ENCODE measurements at places on chromosomes 3 and 15. TPM values are rescaled to one million over a fixed set of nuclear protein-coding genes. Genes with fewer than 3 reads are reported as not detected.

- DNase-seq, result no peak
- H3K36me3 ChIP-seq, result no peaks in the 10 kb centered on the region
- no peak overlapping the region for H3K27ac ChIP-seq
These were observed 301.5 kb downstream of the MEX3B start for GRCh38 chr15:81744364-81744763.

TPRG1 gene
- 1.5 TPM for total RNA-seq

GRCh38 chr3:71063773-71064290 lies 519.7 kb downstream of the FOXP1 start:
- no peak overlapping the region for H3K4me3 ChIP-seq
- H3K36me3 ChIP-seq, result peaks cover 5% of the 10 kb centered on the region
- H3K27ac ChIP-seq, result no peak overlapping the region

- no peak overlapping the region for H3K4me3 ChIP-seq
- no peak for DNase-seq
- H3K27me3 ChIP-seq, result no peaks in the 10 kb centered on the region
- no peaks in the 10 kb centered on the region for H3K4me1 ChIP-seq
These were observed 64.3 kb upstream of the CGNL1 start for GRCh38 chr15:57312006-57312317.

DNA sequence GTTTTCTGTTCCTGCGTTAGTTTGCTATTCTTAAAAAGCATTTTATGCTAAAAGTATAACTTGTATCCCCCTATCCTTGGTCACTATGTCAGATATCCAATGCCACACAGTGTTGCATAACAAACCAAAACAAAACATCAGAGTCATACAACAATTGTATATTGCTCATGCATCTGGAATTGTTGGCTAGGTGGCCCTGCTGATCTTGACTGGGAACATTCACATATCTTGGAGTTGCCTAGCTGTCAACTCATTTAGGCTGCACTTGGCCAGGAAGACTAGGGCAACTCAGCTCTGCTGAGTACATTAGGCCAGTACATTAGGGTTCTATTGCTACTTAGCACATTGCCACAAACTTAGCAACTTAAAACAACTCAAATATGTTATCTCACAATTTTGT lies 706.5 kb upstream of the UBE2E2 start:
- H3K4me1 ChIP-seq, result peaks cover 4% of the 10 kb centered on the region
- DNase-seq, result peak; percentile 26
- H3K4me3 ChIP-seq, result no peak overlapping the region
- no peaks in the 10 kb centered on the region for H3K27me3 ChIP-seq
- no peak overlapping the region for H3K27ac ChIP-seq
- no peaks in the 10 kb centered on the region for H3K36me3 ChIP-seq

GRCh38 chr3:122572940-122573412 lies 4.5 kb upstream of the PARP15 start:
- no peak overlapping the region for H3K27ac ChIP-seq
- peaks cover 48% of the 10 kb centered on the region for H3K36me3 ChIP-seq
- H3K4me3 ChIP-seq, result no peak overlapping the region
- peak; percentile 87 for DNase-seq
- H3K4me1 ChIP-seq, result peaks cover 6% of the 10 kb centered on the region

GRCh38 chr3:172313671-172314070 lies 134.6 kb downstream of the GHSR start:
- H3K36me3 ChIP-seq, result peaks cover 84% of the 10 kb centered on the region
- H3K4me1 ChIP-seq, result peaks cover 25% of the 10 kb centered on the region
- H3K27me3 ChIP-seq, result no peaks in the 10 kb centered on the region
- DNase-seq, result no peak
- peak overlapping the region; percentile 57 for H3K27ac ChIP-seq

MUC4 gene
- not detected for total RNA-seq

- peaks cover 80% of the 10 kb centered on the region for H3K36me3 ChIP-seq
- H3K27ac ChIP-seq, result no peak overlapping the region
- H3K27me3 ChIP-seq, result no peaks in the 10 kb centered on the region
- H3K4me3 ChIP-seq, result no peak overlapping the region
- DNase-seq, result no peak
- peaks cover 5% of the 10 kb centered on the region for H3K4me1 ChIP-seq
These were observed 17.9 kb upstream of the P2RY14 start for GRCh38 chr3:151296226-151296625.

DNA sequence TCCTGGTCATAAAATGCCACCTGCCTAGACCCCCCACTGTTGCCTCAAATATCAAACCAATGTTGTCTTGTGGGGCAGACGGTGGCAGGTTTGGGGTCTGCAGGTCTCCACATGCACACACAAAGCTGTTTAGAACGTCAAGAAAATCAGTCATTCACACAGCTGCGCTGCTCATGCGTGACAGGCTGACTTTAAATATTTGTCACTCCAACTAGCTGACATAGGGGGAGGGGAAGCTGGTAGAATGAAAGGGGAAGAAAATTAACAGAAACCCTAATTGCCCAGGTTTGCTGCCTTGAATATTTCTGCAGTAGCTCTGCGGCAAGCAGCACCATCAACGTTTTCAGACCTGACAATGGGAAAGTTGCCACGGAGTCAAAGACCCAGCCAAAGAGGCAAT lies 201.8 kb downstream of the ABHD5 start:
- no peaks in the 10 kb centered on the region for H3K27me3 ChIP-seq
- H3K4me1 ChIP-seq, result no peaks in the 10 kb centered on the region
- no peak for DNase-seq
- no peaks in the 10 kb centered on the region for H3K36me3 ChIP-seq
- no peak overlapping the region for H3K4me3 ChIP-seq

FAM81A gene
- total RNA-seq, result 1.1 TPM

- peaks cover 78% of the 10 kb centered on the region for H3K27me3 ChIP-seq
- H3K36me3 ChIP-seq, result no peaks in the 10 kb centered on the region
- peaks cover 10% of the 10 kb centered on the region for H3K4me1 ChIP-seq
- H3K27ac ChIP-seq, result no peak overlapping the region
- no peak overlapping the region for H3K4me3 ChIP-seq
These were observed 217.7 kb downstream of the MEIS2 start for GRCh38 chr15:36882487-36883131.

DNA sequence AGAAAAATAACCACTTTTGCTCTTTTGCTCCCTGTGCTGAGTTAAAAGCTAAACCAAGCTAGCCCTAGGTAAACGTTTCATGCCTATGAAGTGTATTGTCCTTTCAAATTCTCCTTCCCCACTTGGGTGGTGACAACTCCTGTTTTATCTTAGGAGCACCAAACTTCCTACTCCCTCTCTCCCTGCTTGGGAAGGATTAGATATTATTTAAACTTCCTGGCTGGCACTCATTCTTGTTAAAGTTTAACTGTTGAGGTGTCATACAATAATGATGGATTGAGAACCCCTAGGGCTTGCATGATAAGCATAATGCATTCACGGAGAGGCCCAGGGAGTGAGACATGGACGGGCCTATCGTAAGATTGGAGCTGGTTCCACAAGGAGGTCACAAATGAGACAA lies 29.5 kb downstream of the B4GALT4 start:
- H3K4me1 ChIP-seq, result peaks cover 14% of the 10 kb centered on the region
- no peak overlapping the region for H3K4me3 ChIP-seq
- no peak for DNase-seq

OCA2 gene
- total RNA-seq, result not detected
